ENCODE measurements at places on chromosomes 2 and 18. TPM values are rescaled to one million over a fixed set of nuclear protein-coding genes. Genes with fewer than 3 reads are reported as not detected.

DNA sequence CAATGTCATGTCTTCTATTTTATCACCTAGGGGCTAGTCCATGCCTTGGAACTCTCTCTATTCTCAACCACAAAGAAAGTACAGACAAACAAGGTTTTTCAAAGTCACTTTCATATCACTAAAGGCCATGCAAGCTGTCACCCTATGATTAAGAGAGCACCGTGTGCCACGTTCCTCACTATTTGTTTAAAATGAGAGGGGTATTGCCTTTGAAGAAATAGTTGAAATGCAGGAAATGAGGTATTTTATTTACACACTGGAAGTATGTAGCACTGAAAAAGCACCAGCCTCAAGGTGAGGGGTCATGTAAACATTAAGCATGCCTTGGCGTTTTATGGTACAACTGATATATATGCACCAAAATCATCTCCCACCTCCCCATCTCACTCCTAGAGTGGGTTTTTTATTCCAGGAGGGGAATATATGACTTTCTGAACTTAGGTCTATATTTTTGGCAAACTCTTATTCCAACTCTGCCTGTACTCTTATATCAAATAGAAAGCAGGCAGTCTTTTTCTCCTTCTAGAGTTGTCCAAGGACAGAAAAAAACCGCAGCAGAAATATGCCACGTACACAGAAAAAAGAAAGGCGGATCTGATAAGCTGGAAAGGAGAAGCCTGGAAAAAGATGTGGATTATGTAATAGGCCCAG is 53.5 kb downstream of the VSNL1 start:
- DNase-seq: no peak

- no peak for DNase-seq
These were observed 153.8 kb downstream of the TTC32 start for GRCh38 chr2:19748073-19748375.

DNA sequence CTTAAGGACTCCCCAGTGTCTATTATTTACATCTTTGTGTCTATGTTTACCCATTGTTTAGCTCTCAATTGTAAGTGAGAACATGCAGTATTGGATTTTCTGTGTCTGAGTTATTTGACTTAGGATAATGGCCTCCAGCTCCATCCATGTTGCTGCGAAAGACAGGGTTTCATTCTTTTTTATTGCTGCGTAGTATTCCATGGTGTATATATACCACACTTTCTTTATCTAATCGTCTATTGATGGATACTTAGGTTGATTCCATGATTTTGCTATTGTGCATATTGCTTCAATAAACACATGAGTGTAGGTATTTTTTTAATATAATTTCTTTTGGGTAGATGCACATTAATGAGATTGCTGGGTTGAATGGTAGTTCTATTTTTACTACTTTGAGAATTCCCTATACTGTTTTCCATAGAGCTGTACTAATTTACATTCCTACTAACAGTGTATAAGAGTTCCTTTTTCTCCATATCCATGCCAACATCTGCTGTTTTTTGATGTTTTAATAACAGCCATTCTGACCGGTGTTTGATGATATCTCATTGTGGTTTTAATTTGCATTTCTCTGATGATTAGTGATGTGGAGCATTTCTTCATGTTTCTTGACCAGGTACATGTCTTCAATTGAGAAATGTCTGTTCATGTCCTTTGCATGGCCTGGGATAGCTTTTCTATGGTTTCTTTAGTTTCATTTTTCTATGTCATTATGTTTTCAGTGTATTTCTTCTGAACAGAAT is 21.8 kb downstream of the MTCL1 start:
- DNase-seq: no peak

DNA sequence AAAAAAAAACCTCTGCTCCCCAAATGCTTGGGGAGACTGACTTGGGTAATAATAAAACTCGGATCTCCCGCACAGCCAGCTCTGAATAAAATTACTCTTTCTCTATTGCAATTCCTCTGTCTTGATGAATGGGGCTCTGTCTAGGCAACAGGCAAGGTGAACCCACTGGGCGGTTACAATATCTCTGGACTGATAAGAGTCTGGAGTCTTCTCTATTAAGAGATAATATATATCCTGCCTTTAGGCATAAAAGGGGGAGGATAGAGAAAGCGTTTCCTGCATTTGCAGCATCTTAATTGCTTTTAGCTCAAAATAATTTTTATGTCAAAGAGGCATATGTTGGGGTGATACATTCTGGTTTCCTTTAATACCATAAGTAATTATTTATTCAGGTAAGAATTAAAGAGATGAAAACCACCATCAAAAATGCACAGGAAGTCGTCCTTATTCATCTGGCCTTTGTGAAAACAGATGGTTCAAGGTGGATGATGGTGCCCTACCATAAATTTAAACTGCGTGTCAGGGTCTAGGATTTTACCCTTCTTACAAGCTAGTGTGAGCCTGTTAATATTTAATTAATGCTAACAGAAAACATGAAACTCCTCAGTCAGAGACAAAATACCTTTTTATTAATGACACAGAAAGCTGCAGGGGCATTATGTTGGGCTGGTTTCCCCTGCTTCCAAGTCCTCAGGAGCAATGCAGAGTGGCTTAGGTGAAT is 736.8 kb downstream of the SOCS6 start:
- DNase-seq: no peak

DNA sequence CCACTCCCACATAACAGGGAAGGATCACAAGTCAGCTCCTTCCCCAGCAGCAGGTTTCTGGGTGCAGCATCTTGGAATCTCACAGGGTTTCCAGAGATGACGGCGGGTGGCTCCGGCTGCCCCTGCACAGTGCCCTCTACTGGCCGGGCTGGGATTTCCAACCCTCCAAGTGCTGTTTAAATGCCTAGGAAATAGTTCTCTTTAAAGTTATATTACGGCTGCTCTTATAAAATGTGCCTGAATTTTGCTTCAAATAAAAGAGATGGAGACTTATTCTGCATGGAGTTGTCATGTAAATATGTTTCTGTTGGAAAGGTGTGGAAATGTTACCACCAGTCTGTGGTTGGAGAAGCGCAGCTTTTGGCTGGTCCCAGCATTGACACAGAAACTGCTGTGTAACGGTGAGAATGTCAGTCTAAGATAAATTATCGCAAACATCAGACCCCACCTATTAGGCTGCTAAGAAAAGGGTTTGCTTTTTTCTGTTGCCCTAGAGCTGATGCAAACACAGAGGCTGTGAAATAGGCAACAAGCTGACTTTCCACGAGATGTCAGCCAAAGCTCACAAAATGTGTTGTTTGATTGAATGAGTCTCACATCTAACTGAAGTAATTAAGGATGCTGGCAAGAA is 3.3 kb upstream of the HJURP start:
- no peak for DNase-seq

GRCh38 chr2:134193006-134193405 is 60.9 kb upstream of the MGAT5 start:
- peak; percentile 60 for DNase-seq

DNA sequence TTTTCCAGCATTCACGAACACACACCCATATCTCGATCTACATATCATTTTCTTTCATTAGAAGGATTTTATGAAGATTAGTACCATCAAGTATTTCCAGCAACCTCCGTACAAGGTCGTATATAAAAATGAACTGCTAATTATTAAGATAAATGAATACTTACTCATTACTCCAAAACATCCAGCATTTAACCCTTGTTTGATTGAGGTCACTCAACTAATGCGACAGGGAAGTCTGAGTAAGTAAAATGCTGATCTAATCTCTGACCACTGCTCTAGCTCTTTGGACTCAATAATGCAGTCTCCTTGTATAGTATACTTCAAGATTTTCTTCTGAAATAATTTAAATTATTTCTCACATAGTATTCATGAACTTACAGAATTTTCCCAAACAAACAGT is 2.0 kb downstream of the ABHD3 start:
- DNase-seq: no peak

DNA sequence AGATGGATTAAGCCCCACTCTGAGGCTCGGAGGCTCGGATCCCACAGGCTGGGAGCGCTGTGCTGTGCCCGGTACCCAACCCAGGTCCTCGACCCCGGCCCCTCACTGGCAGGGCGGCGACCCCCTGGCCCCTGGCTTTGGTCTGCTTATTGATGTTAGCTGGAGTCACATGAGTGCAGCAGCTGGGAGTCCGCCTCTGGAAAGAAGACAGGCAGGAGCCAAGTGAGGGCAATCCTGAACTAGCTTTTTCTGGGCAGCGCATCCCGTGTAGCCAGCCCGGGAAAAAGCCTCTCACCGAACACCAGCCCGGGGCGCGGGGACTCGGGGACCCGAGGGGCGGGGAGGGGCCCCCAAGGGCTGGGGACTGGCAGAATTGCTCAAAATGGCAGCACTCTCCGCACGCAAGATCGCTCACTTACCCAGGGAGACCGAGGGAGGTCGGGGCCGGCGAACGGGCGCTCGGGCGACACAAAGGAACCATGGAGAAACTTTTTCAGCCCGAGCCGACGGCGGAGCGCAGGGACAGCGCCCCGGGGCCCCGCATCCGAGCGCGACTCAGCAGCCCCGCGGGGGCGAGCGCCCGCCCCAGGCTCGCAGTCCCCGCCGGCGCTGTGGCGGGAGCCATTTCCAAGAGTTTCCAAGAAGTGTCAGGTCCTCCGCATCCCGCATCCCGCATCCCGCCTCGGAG is 567 bp downstream of the TMEM200C start:
- DNase-seq: no peak

- no peak for DNase-seq
These were observed 12.2 kb upstream of the TPRKB start for GRCh38 chr2:73749314-73749713.

DNA sequence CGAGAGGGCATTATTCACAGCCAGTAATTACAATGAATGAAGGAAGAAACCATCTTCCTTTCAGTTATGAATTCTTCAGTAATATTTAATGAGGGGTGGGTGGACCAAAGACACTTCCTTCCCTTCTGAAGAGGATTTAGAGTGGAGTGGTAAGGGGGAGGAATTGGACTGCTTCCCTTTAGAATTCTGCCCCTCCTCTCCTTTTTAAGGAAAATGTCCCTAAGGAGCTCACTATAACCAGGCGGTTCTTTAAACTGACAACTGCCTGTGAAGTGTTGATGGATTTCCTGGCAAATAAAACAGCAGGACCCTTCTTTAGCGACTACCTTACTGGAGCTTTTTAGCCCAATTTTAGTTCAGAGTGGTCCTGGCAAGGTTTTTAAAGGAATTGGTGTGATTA is 86.4 kb downstream of the LIMS1 start:
- DNase-seq: no peak

GRCh38 chr18:2908166-2908945 is 61.5 kb downstream of the EMILIN2 start:
- no peak for DNase-seq

- no peak for DNase-seq
These were observed 50.5 kb upstream of the GRB14 start for GRCh38 chr2:164671664-164672396.

DNA sequence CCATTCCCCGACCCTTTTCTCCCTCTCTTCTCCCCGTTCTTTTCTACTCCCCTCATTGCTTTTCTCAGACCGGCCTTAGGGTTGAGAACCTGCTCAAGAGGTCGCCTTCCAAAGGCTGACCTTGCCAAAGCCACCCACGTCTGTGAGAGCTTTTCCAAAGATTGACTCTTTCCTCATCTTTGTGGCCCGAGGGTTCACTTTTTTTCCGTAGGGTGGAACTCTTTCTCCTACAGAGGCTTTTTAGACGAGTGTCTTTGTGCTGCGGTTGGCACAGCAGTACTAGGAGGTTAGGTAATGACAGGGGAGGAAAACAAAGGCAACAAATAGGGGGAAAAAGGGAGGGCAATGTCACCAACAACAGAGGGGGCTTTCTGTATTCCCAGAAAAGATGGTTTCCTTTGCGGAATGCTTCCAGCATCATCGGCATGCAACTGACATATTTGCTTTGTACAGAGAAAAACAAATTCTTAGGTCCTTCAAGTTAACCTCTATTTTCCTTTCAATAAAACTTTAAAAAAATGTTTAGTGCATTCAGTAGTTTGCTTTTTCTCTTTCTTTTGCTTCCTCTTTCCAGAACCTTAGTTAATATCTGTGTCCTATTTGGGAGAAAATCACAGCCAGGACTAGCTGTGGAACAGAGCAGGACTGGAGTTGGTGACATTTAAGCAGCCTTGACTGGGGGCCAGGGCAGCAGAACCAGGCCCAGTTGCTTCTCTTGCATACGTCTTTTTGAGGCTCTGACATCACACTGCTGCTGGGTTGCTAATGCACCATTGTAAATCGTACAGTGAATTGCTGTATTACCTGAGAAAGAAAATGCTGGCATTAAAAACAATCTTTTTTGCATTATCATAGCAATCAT is 188.1 kb upstream of the FANCL start:
- peak; percentile 4 for DNase-seq

- DNase-seq: no peak
These were observed 164.9 kb upstream of the NT5C1B start for GRCh38 chr2:18754286-18754685.

GRCh38 chr2:201203916-201204654 is 21.1 kb downstream of the CASP10 start:
- peak; percentile 52 for DNase-seq

GRCh38 chr2:120465989-120466703 is 120.2 kb downstream of the INHBB start:
- no peak for DNase-seq

DNA sequence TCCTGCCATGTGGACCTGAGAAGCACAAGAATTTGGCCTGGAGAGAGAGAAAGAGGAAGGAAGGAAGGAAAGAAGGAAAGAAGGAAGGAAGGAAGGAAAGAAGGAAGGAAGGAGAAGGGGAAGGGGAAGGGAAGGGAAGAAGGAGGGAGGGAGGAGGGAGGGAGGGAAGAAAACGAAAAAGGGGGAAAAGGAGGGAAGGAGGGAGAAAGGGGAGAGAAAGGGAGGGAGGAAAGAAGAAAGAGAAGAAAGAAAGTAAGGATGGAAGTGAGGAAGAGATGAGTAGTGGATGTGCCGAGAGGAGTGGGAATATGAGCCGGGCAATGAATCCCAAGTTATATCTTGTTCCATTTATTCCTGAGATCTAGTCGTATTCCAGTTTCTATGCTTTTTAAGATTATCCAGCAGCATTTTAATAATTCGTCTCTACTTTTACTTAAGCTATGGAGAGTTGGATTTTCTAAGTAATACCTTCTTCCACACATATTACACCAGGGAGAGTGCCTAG is 247.8 kb downstream of the TDRD15 start:
- no peak for DNase-seq

APCDD1 gene
- 2.4 TPM for total RNA-seq

SULT1C2 gene
- total RNA-seq: not detected

SLC30A3 gene
- not detected for total RNA-seq

CNGA3 gene
- total RNA-seq: not detected

GPR75 gene
- total RNA-seq: not detected

DYNC2LI1 gene
- 22.5 TPM for total RNA-seq

GTF2A1L gene
- not detected for total RNA-seq

Measured in MG63 (cell line).